Bronchial epithelial cell (primary cell): ENCODE measurements at places on chromosomes 16 and 17. TPM values are rescaled to one million over a fixed set of nuclear protein-coding genes. Genes with fewer than 3 reads are reported as not detected.

The MYH1 gene
- not detected in 2 replicates for total RNA-seq

The LGALS9B gene
- total RNA-seq = under 0.01 and 0.26 TPM in 2 replicates

The SRCIN1 gene
- under 0.01 and 0.64 TPM in 2 replicates for total RNA-seq

The SOST gene
- total RNA-seq = not detected in 2 replicates

The MYL4 gene
- total RNA-seq = not detected in 2 replicates

The P2RX1 gene
- total RNA-seq = not detected in 2 replicates

The CPHXL gene
- not detected in 2 replicates for total RNA-seq

The KRT25 gene
- total RNA-seq = not detected in 2 replicates

The BCL6B gene
- not detected in 2 replicates for total RNA-seq

The LMF1 gene
- total RNA-seq = 2.1 and 2.6 TPM in 2 replicates

The CSH2 gene
- total RNA-seq = not detected in 2 replicates

The FBXW10B gene
- total RNA-seq = 1.3 and 3.6 TPM in 2 replicates

The CCT6B gene
- 0.51 and 0.79 TPM in 2 replicates for total RNA-seq

The CIITA gene
- 0.13 TPM in 1 of 2 replicates, not detected in the other for total RNA-seq

The JUP gene
- total RNA-seq = 227 and 407 TPM in 2 replicates

The CHD9NB gene
- total RNA-seq = 0.26 and 2.0 TPM in 2 replicates

The C1QTNF1 gene
- total RNA-seq = 0.13 and 0.79 TPM in 2 replicates

The ATP2A1 gene
- under 0.01 and 0.13 TPM in 2 replicates for total RNA-seq

The TEX19 gene
- not detected in 2 replicates for total RNA-seq

The MYADML2 gene
- not detected in 2 replicates for total RNA-seq

The TMEM88 gene
- total RNA-seq = 0.64 TPM in 1 of 2 replicates, not detected in the other

The ASB16 gene
- total RNA-seq = not detected in 2 replicates

The ZNF385C gene
- under 0.01 and 0.26 TPM in 2 replicates for total RNA-seq

The KRT26 gene
- total RNA-seq = not detected in 2 replicates

The GNG13 gene
- total RNA-seq = not detected in 2 replicates

The RBFOX1 gene
- total RNA-seq = not detected in 2 replicates

The NOD2 gene
- 2.4 and 11.6 TPM in 2 replicates for total RNA-seq

The CNGB1 gene
- under 0.01 and 0.26 TPM in 2 replicates for total RNA-seq

The CLEC10A gene
- total RNA-seq = not detected in 2 replicates

The MT1G gene
- 0.64 TPM in 1 of 2 replicates, not detected in the other for total RNA-seq

The KRT23 gene
- 12.9 and 29.4 TPM in 2 replicates for total RNA-seq

The RHOT2 gene
- total RNA-seq = 44.5 and 52.4 TPM in 2 replicates

The SDR42E2 gene
- total RNA-seq = not detected in 2 replicates

The PSMD7 gene
- 79.8 and 104 TPM in 2 replicates for total RNA-seq

The KRTAP4-9 gene
- total RNA-seq = not detected in 2 replicates

The SLC6A2 gene
- 0.26 and 0.38 TPM in 2 replicates for total RNA-seq

The TAT gene
- total RNA-seq = not detected in 2 replicates

The KLHL10 gene
- total RNA-seq = under 0.01 and 0.13 TPM in 2 replicates

The SLC13A2 gene
- total RNA-seq = not detected in 2 replicates

The ZDHHC1 gene
- total RNA-seq = 1.8 and 4.1 TPM in 2 replicates

The PYY gene
- 0.26 and 0.79 TPM in 2 replicates for total RNA-seq

The CCDC154 gene
- total RNA-seq = under 0.01 and 0.51 TPM in 2 replicates

The NPTX1 gene
- total RNA-seq = under 0.01 TPM in 1 of 2 replicates, not detected in the other

The KRT33B gene
- total RNA-seq = 0.79 and 1.7 TPM in 2 replicates

The OR3A2 gene
- total RNA-seq = not detected in 2 replicates

The NKD1 gene
- total RNA-seq = under 0.01 TPM in 2 replicates

The ACSM5 gene
- total RNA-seq = not detected in 2 replicates

The RCVRN gene
- total RNA-seq = not detected in 2 replicates

The SPNS2 gene
- 3.9 and 22.8 TPM in 2 replicates for total RNA-seq

The PGP gene
- total RNA-seq = 9.1 and 9.5 TPM in 2 replicates

The CD300LG gene
- not detected in 2 replicates for total RNA-seq

The MED31 gene
- total RNA-seq = 11.1 and 11.6 TPM in 2 replicates
